ENCODE measurements at places on chromosomes 11 and 22.

DNA sequence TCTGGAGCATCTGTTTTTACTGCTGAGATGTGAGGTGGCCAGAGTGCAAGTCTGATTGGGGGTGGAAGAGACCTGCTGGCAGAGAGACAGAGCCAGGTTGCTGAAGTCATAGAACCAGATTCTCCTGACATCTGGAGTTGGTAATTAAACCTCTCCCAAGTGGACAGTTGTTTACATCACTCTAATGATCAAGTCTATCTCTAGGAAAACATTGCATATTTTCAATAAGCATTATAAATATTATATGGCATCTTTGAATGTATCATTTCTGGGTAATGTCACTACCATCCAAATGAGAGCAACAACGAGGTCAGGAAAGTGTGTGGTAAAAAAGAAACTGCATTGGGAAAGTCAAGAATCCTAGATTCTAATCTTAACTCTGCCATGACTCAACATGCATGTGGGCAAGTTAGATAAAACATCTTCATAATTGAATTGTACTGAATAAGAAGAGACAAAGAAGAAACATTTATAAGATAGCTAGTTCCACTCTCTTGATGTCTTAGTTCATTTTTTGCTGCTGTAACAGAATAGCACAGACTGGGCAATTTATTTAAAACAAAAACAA is 351.2 kb upstream of the API5 start:
- DNase-seq = no peak

DNA sequence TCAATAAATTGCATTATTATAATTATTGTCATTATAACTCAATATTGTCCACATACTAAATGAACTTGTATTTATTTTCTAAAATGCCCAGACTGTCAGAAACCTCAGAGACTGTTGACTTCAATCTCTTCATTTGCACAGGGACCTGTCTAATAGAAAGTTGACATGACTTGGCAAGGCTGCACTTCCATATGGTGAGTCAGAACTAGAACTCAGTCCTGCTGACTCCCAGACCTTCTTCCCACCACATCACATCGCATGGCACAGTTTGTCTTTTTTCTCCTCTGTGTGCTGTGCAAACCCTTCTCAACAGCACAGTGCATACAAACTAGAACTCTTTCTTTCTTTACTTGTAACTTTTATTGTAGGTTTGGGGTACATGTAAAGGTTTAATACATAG is 215.1 kb upstream of the BLID start:
- no peak for DNase-seq

GRCh38 chr11:13364388-13364787 is 86.8 kb downstream of the BMAL1 start:
- no peak for DNase-seq

DNA sequence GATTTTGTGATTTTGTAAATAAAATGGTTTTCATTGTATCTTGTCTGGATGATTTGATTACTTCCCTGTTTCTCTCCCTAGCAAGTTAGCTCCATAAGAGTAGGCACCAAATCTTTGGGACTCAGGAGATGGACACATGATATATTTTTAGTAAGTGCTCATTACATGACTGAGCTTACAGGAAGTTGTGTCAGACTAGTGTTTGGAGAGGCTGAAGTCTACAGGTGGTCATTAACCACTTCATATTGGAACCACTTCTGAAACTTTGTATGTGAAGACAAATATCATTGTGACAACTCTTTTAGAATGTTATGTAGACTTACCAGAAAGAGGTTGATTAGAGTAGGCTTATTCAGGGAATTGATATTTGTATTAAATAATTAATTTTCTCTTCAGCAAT is 19.1 kb downstream of the ARHGAP42 start:
- DNase-seq = no peak

- DNase-seq = peak; percentile 2
These were observed 35.6 kb upstream of the PSMA1 start for GRCh38 chr11:14555818-14556217.

- DNase-seq = no peak
These were observed 81.6 kb downstream of the MYEOV start for GRCh38 chr11:69375316-69376154.

DNA sequence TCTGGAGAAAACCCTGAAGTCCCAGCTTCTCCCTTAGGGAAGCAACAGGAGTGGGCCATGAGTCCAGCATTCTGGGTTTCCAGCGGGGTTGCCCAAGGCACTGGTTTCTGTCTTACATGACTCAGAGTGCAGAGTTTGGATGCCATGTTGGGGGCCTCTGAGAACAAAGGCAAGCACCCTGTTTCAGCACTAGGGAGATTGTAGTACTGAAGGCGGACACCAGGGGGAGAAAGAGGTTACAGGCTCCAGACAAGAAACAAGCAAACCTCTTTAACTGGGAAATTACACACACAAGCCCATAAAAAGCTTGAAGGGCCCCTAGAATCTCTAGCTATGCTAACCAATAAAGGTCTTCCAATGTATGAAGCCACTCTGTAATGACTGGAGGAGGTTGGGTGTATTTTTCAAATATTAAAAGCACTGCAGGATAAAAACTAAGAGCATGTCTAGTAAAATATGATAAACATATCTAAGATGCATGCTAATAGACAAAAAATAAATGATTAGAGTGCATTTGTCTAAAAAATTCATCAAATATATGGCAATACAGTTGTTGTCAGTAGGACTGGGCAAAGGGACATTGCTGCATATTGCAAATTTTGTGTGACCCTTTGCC is 7.1 kb downstream of the MS4A6E start:
- DNase-seq = peak; percentile 0

DNA sequence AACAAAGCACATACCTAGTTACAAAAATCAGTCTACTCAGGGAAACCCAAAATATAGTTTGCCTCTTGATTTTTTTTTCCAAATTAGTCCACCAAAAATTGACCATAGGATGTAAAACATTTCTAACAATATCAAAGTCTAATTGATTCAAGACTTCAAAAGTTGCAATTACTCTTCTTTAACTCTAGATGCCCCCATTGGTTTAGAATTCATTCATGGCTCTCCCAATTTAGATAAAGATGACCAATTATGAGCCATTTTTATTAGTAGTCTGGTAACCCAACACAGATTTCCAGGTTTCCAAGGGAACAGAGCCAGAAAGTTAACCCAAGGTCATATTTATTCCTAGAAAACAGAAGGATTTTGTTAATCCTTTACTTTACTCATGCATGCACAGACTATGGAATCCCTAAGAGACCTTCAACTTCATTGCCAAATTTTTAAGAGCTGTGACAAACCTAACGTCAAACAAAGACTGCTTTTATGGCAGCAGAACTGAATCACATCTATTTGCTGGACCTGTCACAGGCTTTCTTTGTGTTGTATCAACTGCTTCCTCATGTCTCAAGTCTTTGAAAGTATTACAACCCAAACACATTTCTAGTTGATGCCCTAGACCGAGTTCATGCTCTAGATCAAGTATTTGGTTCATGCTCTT is 55.3 kb downstream of the C22orf42 start:
- peak; percentile 2 for DNase-seq

DNA sequence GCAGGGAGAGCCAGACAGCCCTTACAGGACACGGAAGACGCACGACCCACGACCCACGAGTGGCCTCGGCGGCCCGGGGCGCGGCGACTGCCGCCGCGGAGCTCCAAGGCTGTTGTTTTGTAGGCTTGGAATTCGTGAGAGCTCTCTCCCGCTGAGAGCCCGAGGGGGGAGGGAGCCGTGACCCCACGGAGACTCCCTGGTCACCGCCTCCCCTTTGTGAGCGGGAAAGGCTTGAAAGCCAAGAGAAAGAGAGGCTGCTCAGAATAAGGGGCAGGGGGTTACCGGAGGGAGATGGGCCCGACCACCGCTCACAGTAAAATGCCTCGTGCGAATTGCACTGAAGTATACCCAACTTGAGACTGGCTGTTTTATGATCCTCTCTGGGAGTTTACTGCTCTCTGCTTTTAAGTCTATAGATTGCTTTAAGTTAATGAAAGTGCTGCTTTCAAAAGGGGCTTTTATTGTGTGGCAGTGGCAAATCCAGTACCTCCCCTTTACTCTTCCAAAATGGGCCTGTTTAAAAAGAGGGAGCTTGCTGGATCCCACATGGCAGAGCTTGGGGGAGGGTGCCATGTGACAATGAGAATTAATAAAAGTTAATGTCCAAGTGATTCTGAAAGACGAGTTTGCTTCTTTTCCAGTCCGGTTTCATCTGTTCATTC is 2.9 kb downstream of the PKNOX2 start:
- DNase-seq = no peak

DNA sequence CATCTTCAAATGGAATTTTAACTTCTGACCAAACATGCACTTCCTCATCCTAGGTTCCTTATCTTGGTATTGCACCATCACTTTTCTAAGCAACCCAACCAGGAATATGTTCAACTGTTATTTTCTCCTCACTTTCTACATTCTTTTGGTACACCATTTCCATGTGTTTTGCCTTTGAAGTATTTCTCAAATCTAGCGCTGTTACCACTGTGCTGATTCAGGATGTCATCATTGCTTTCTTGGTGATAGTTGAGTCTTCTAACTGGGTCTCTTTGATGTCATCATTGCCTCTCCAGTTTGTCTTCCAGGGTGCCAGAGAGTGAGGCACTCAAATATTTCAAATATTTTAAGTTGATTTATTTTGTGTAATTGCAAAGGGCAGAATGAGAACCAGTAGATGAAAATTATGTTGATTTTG is 47.5 kb downstream of the HORMAD2 start:
- peak; percentile 82 for DNase-seq

GRCh38 chr22:26798462-26799065 is 141.2 kb downstream of the MIAT start:
- no peak for DNase-seq

- DNase-seq = no peak
These were observed 3.4 kb upstream of the TAGLN start for GRCh38 chr11:117195761-117196160.

DNA sequence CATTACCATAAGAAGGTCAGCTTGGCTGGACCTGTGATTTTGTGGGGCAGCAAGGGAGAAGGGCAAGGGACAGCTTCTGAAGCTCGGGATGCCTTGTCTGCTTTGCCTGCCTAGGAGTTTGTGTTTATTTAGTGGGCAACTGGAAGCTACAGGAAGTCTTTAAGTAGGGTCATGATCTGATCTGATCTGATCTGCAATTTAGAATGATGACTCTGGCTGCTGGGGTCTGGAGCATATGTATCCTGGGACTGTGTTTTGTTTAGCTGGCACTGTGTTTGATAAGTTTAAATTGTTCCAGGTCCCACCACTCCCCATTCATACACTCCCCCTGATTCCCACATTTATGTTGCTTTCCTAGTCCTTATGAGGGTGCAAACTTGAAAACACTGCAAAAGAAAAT is 47.7 kb upstream of the HTATIP2 start:
- no peak for DNase-seq

DNA sequence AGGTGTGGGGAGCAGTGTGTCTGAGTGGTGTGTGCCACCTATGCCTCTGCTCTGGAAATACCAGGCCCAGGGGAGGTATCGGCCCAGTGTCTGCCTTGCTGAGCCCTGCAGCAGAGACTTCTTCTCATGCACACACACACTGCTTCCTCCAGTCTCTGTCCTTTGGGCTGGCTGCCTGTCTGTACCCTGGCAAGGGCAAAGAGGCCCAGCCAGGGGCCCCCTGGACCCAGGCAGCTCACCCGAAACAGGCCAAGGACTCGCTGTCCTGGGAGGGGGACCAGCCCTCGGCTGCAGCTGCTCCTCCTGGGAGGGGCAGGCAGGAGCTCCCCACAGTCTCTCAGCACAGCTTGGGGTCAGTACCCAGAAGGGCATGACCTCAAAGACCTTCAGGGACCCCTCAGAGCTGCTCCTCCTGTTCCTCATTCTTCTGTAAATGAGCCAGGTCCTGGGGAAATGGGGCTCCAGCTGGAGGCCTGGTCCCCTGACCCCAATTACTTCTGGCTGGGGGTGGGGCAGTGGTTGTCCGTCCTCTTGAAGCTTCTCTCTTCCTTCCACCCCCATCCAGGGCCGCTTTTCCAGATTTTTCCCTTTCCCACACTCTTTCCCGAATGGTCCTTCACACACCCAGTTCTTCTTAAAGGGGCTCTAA is 24.5 kb upstream of the ALX4 start:
- no peak for DNase-seq

GRCh38 chr11:19929147-19929546 is 216.5 kb downstream of the NAV2 start:
- peak; percentile 76 for DNase-seq

DNA sequence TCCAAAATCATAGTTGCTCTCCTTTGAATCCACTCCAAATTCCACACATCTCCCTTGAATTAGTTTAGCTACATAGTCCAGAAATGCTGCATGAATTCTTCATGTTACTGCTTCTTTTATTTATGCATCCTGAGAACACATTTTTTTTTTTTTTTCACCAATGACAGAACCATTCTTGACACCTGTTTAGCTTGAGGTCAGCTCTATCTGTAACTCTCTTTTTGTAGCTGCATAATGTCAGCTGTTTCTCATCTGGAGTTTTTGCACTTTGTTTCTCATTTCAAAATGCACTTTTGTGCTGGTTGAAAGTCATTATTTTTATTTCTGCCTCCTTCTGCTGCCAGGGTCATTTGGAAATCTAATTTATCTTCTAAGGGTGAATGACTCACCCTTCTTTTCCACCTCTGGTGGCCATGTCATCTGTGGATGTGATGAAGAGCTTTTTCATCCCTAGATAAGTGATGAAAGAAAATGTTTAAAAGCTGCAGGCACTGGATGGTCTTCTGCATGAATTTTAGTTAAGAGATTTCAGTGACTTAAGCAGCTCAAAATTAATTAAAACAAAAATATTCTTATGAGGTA is 93.7 kb downstream of the JRKL start:
- DNase-seq = no peak

DNA sequence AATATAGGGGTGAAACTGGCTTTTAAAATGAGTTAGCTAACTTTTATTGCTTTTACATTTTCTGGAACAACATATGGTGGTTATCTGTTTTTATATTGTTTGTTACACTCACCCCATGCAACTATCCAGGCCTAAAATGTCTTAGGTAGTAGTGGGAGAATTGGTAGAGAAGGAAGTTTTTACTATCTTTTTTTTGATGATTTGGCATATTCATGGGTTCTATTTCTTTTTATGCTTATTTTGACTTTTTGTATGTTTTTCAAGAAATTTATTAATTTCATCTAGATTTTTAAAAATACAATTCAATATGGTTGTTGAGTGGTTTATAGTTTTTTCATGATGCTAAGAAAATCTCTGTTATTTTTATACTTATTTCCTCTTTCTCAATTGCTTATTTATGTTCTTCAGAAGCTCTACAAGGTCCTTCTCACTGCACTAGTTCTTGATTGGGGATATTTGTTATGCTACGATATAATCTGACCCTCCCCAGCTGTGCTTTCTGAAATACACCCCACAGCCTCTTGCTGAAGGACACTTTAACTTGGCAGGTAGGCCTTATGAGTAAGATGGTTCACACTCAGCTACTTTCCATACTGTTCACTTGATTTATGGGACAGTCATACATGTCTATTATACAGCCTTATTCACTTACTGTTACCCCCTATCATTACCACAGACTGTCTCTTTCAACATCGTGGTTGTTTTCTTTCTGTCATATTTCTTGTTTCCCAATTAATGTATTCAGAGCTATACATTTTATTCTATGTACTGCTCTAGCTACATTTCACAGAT is 431.2 kb downstream of the METTL15 start:
- peak; percentile 69 for DNase-seq

Measured in fibroblast of upper back skin (primary cell).